AML-193 (cell line): ENCODE measurements at places on chromosomes 3 and 15.

DNA sequence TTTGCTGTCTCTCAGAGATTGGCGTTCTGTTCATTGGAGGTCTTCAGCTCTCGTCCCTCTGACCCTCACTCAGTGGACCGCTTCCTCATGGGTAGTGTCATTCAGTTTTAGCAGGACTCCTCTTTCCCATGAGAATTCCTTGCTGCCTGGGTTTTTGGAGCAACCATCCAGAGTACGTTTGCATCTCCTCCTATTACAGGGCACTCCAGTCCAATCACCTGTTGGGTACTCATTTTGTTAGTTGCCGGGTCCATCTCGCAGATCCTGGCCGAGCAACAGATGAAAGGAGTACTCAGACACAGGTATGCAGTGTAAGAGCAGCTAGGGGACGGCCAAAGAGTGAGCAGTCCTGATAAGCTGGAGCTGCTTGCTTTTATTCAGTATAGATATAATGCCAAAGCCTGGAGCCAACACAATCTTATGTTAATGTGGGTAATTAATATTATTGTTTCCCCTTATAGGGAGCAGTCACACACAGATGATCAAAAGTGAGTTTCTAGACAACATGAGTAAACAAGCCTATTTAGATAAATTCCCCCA lies 49.6 kb downstream of the ISG20 start:
- DNase-seq, result no peak

DNA sequence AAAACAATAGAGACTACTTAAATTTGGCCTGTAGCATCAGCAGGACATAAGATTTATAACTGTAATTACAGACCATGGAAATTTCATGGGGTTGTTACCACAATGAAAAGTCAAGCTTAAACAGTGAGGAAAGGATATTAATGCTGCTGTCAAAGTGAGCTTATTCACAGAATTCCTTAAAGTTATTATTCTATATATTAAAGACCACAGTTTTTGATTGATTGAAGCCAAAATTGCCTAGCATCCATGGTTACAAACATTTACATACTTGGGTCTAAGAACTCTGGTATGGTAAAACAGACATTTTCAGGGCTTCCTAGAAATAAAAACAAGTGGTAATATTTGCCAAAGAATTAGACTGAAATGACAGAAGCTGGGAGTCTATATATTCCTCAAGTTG lies 248.6 kb downstream of the ATP8B4 start:
- DNase-seq, result no peak

- DNase-seq, result no peak
Measured at GRCh38 chr3:47197287-47197686, 33.4 kb upstream of the SETD2 start.

GRCh38 chr3:15808679-15809310 lies 11.0 kb upstream of the ANKRD28 start:
- DNase-seq, result no peak

- DNase-seq, result no peak
Measured at GRCh38 chr15:89828281-89829145, 13.9 kb upstream of the ANPEP start.

DNA sequence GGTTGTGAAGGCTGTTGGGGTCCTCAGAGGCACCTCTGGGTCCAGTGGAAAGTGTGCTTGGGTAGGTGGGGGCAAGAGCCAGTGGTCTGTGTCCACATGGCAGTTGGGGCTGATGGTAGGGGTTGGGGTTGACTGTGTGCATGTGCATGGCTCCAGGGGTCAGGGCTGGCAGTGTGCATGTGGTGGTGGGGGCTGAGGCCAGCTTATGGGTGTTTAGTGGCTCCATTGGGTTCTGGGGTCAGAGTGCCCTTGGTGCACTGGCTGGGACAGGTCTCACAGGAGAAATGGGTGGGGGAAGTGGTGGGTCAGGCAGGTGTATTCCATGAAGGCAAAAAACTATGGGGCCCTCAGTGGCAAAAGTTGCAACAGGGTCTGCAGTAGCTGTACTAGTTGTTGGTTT lies 97.9 kb downstream of the EDEM1 start:
- DNase-seq, result no peak

DNA sequence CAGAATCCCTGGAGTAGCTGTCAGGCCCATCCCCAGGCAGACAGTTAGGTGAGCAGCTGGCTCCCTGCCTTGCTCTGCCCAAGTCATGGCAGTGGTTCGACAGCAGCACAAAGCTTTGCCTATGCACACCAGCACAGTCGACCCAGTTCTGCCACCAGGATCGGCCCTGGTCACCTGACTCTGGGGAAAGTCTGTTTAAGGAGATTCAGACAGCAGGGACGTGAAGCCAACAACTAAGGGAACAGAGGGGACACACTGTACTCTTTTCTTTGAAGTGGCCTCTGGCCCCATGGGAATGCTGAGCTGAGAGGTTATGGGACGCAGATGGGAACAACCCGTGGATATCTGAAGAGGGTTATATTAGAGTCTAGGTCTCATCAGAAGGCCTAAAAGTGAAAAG lies 134.8 kb downstream of the CHDH start:
- DNase-seq, result no peak

GRCh38 chr3:12471241-12471640 lies 13.0 kb upstream of the TSEN2 start:
- no peak for DNase-seq

GRCh38 chr3:127682561-127682960 lies 9.8 kb downstream of the ABTB1 start:
- DNase-seq, result no peak

DNA sequence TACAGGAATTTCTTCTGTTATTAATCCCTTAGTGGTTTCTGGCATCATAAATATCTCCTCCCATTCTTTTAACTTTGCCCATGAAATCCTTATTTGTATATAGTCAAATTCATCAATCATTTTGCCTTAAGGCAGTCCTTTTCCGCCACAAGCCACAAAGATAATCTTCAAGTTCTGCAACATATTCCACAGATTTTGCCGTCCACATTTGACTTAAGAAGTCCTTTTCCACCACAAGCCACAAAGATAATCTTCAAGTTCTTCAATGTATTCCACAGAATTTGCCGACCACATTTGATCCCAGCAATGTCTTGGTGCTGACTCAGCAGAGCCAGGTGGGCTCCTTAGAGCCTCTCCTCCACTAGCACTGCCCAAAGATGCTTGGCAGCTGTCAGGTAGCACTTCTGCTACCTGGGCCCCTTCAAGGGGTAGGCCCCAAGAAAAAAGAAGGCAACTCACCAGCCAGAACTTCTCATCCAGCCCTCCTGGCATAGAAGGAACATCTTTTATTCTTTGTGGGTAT lies 35.0 kb downstream of the SEC22C start:
- no peak for DNase-seq

GRCh38 chr15:84734794-84735479 lies 13.5 kb upstream of the ZNF592 start:
- DNase-seq, result peak; percentile 94

DNA sequence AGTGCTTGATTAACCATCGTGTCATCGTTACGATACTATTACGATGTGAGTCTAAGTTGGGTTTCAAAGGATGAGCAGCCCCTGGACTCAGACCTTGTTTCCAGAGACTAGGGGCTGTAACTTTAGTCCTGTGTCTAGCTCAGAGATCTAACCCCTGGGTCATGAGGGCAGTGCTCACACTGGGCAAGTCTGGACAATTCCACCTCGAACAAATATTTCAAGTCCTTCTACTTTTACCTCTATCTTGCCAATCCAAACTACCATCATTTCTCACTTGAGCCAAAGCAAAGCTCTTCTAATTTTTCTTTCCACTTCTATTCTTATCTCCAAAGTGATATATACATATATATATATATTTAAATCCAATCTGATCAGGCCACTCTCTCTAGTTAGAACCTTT lies 10.8 kb downstream of the ANAPC13 start:
- no peak for DNase-seq

DNA sequence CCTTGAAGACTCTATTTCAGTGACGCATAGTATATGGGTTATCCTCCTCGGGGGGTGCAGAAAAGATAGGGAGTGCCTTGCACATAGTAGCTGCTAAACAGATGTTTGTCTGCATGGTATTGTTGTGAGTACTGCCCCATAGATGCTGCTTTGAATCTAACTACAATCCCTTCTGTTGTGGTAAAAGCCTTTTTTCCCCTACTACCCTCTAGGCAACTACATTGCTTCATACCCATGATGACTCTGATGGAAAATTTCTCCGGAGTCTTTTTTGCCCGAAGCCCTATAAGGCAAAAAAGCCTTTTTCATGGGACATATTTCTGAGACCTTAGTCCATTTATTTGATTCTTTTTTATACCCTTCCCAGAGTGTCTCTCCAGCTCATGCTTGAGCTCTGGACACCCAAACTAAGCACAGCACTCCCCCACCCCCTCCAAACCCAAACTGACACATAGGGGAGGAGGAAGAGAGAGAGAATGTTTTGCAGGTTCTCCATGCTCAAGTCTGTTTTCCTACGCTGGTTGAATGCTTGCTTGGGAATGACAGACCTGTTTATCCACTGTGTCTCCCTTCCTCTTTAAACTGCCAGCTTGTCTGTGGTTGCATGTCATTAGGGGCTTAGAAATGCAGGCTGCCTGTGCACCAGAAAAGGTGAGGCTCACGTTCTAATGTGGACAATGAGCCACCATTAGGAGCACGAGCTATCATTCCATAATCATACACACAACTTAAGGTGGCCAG lies 52.9 kb downstream of the LRTM1 start:
- DNase-seq, result no peak

DNA sequence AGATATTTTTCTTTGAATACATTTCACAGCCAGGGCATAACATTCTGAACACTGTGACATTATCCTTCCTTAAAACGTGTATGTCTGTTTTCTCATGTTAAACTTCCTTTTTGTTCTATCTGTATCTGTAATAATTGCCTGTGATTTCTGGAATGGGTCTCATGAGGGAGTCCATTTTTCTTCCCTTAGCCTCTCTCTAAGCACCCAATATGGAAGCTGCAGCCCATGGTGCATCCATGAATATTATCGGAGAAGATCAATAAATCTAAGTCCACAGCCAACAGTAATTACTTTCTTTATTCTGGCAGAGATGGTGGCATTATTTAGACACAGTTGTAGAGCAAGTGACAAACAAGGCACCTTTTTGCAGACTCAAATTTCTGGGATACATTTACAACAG lies 671.1 kb downstream of the TUSC7 start:
- DNase-seq, result no peak

- no peak for DNase-seq
Measured at GRCh38 chr3:4416961-4417360, 50.1 kb downstream of the SUMF1 start.

- DNase-seq, result no peak
Measured at GRCh38 chr3:4543110-4543509, 50.0 kb downstream of the ITPR1 start.

DNA sequence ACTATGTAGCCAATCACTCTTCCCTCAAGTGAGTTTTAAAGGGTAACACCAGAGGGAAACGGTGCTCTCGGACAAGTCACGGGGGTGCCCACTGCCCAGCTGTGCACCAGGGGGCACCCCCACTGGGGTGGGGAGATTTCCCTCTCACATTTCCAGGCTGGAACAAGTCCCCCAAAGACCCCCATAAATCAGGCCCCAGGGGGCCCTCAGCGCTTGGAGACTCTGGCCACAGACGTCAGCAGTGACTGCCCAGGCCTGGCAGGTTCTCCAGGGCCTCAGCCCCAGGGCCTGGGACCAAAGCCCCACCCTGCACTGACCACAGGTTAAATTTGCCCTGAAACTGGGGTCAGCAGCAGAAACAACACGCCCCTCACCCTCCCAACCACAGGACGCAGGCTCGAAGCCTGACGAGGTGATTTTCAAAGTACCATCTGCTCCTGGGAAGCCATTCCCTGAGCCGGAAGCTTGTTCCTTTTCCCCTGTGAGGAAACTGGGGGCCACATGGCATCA lies 17.0 kb downstream of the XXYLT1 start:
- no peak for DNase-seq

GRCh38 chr15:93932164-93932776 lies 299.1 kb upstream of the MCTP2 start:
- no peak for DNase-seq

DNA sequence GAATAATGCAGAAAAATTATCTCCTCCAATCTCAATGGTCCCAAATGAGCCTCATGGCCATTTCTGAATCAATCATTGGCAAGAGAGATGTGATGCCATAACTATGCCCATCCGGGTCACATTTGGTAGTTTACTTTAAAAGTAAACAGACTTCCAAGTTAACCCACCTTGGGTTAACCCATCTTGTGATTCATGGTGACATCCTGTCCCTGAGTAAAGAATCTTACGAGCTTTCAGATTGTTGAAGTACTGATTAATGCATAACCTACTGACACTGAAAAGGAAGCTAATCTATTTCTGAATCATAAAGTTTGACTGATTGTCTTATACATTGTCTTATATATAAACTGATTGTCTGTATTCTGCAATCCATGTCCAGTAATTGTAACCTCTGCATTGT lies 467.2 kb upstream of the AGTR1 start:
- DNase-seq, result no peak

DNA sequence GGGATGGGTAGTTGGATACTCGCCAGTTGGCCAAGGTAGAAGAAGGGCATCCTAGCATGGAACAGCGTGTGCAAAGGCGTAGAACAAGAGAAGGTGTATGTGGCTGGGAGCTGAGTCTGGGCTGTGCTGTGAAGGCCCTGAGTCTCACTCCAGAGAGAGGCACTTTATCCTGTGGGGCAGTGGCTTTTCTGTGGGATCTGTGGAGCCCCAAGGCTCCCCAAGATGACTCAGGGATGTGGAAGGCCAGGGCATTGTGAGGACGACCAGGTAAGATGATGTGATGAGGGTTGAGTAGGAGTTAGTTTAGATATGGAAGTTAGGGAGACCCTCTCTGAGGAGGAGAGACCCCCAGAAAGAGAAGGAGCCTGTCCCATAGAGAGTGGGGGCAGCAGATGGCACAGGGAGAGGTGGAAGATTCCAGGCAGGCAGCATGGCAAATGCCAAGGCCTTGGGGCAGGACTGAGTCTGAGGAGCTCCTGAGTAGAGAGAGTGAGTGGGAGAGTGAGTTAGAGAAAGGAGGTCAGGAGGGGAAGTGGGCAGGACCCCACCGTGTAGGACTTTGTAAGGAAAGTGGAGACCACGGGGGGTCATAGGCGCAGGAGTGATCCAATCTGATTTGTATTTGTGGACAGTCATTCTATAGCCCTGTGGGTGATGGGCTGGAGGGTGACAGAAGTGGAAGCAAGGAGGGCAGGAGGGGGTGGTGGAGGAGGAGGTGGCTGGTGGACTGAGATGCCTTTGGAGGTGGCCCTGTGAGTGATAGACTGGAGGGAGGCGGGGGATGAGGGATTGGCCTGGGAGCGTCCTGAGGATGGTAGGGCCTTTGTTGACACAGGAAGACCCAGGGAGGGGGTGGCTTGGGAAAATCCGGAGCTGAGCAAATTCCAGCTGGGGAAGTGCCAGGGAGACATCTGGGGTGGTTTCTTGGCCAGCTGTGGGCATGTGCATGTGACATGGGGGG lies 50.3 kb downstream of the FBLN2 start:
- no peak for DNase-seq

GRCh38 chr3:25747033-25747432 lies 36.2 kb downstream of the NGLY1 start:
- DNase-seq, result no peak
